ENCODE measurements at places on chromosomes 3 and 15. TPM values are rescaled to one million over a fixed set of nuclear protein-coding genes. Genes with fewer than 3 reads are reported as not detected.

DNA sequence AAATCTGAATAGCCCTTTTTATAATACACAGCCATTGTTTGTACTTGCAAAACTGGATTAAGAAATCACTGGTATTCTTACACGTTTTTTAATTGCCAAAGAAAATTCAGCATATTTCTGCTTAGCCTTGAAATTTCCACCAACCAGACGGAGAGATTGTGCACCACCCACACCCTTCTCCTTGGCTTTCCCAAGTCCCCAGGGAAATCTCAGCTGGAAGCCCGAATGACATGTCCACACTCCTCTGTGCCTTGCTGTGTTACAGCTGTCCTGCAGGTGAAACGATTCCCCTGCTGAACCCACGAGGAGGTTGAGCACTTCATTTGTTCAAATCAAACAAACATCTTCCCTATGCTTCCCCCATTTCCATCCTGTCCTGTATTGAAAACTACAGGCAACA is 49.6 kb upstream of the PPARG start:
- no peak for DNase-seq

WNT7A gene
- total RNA-seq: 0.10 TPM

DNA sequence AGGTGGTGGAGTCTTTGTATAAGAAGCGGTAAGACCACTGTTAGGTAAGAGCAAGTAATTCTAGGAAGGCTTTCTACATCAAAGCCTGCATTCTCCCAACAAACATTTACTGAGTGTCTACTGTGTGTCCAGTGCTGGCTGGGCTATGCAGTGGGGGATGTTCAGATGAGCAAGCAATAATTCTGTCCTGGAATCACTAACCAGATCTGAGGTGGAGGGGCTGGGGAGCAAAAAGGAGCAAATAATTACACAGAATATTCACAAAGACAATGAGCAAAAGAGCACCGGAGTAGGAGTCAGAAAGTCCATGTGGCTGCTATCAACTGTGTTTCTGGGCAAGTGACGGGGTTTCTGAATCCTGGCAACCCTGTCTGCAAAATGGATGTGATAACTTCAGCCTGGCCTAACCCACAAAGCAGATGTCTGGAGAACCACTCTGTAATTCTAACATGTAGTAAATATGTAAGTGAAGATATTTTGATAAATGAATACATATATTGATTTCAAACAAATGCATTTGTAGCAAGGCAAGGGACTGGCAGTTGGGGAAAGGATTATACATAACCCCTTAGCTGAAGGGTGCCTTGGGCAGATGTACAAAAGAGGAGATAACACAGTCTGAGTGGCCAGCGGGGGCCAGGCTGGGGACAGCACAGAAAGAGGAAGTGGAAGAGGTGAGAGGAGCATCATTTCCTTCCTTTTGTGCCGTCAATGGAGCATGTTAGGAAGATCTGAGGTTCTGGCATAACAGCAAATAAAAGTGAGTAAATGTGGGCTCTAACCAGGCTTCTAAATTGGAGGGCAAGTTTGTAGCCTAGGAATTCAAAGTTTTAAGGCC is 28.8 kb downstream of the CYP8B1 start:
- no peak for DNase-seq

TMEM158 gene
- total RNA-seq: 2.4 TPM

DNA sequence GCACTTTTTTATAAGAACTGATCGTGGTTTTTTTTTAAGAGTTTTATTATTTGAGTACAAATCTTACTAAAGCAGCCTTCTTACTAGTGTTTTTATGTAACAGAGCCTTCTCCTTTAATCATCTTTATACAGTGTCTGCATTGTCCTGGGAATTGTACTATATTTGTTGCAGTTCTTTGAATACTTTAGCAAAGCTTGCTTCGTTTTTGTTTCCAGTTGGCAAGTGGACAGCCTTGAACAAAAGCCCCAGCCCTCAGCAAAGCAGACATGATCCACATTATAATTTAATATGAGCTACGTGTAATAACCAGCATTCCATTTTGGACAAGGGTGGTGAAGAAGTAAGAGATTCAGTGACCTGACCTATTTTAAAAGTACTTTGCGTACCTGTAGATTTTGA is 112.2 kb upstream of the FLNB start:
- DNase-seq: peak; percentile 81

DNA sequence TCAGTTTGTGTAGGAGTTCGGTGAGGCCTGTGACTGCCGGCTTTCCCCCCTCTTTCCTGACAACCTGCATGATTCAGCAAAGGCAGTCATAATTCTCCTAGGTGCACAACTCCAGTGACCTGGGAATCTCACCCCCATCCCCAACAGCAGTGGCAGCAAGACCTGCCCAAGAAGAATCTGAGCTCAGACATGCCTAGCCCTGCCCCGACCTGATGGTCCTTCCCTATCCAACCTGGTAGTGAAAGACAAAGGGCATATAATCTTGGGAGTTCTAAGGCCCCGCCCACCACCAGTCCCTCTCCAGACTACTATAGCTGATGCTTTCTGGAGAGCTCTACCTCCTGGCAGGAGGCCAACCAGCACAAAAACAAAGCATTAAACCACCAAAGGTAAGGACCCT is 44.2 kb upstream of the ZBED2 start:
- DNase-seq: no peak

DNA sequence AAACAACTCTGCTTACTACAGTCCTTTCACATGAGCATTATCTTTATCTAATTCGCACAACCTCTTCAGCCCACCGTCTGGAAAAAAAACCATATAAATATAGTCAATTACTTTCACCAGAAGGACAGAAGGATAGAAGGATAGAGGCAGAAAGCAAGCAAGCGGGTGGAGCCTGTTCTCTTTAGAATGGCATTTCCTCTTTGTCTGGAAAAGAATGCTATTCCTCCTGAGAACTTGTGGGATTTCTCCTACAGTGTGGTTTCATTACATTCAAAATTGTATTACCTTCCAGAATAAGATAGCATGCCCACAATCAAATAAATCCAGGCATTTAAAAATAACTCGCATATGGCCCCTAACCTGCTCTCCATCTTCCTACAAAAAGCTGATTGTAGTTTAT is 23.1 kb downstream of the SLC30A4 start:
- no peak for DNase-seq

GRCh38 chr15:100263721-100264455 is 77.9 kb downstream of the ADAMTS17 start:
- no peak for DNase-seq

DNA sequence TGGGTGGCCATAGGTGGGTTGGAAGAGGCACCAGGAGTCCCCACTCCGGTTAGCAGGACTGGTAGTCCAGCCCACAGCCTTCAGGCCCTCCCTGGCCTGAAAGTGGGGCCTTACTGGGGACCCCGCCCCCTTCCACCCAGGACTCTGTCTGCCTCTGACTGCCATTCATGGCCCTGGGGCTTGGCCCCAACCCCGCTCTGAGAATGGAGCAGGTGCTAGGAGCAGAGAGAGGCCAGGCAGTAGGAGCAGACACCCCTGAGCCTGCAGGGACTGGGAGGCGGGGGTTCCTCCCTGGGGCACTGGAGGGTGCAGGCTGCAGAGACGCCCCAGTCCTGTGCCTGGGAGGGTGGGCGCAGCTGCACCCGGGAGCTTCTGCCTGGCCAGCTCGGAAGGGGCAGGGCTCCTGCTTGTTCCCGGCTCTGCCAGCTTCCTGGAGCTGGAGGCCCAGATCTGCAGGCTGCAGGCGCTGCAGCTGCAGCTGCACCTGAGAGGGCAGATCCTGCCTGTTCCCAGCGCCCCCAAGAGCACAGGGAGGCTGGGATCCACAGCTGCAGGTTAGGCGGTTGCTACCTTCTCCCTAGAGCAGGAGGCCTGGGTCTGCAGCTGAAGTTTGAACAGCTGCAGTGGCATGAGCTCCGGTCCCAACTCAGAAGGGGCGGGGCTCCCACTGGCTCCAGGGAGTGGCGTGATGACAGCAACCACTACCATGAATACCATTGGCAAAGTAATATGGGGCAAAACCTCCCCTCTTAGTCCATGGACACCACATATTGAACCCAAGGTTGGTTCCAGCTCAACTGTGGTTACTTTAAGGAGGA is 194.7 kb downstream of the SQOR start:
- DNase-seq: peak; percentile 59

- no peak for DNase-seq
These were observed 11.9 kb downstream of the FAIM start for GRCh38 chr3:138620431-138620830.

GOLGA8K gene
- not detected for total RNA-seq

RAB7A gene
- total RNA-seq: 53.4 TPM

- peak; percentile 1 for DNase-seq
These were observed 98.8 kb upstream of the ZBTB20 start for GRCh38 chr3:115245899-115246298.

DNA sequence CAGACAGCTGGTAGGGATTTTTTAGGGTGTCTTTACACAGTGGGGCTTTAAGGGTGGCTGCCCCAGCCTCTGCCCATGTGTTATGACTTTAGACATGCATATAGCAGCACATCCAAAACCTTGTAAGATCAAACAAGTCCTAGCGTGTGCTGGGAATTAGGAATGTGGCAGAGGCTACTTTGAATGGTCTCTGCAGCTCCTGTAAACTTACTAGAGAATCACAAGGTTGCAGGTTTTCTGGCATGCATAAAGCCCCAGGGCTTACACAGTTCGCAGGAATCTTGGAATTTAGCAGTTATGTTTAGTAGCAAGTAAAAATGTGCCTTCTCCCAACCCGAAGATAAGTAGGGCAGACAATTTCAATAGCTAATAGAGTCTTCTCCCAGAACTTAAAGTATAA is 46.9 kb upstream of the COL6A6 start:
- peak; percentile 19 for DNase-seq

All from tongue (tissue), 3 donors.